ENCODE measurements at places on chromosomes 16 and 17.

DNA sequence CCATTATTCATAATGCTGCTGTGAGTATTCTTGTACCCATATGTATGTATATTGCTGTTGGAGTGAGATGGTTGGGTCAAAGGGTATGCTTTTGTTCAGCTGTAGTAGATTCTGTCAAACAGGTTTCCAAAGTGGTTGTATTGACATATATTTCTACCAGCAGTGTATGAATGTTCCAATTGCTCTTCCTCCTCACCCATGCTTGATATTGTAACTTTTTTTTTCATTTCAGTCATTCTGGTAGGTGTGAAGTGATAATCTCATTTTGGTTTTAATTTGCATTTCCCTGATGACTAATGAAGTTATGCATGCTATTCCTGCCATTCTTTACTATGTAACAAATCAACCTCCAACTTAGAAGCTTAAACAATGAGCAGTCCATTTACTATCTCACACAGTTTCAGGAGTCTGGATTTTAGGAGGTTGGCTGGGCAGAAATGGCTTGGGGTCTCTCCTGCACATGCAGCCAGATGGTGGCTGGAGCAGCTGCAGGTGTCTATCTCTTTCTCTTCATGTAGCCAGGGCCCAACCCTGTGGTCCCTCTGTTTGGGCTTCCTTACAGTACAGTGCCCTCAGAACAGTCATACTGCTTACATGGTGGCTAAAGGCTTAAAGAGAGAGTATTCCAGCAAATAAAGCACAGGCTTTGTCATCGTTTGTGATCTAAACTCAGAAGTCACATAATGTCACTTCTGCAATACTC, 21.2 kb downstream of the ERAL1 start:
- DNase-seq: no peak

- DNase-seq: no peak
Measured at GRCh38 chr16:14175086-14175485, 104.0 kb downstream of the MRTFB start.

DNA sequence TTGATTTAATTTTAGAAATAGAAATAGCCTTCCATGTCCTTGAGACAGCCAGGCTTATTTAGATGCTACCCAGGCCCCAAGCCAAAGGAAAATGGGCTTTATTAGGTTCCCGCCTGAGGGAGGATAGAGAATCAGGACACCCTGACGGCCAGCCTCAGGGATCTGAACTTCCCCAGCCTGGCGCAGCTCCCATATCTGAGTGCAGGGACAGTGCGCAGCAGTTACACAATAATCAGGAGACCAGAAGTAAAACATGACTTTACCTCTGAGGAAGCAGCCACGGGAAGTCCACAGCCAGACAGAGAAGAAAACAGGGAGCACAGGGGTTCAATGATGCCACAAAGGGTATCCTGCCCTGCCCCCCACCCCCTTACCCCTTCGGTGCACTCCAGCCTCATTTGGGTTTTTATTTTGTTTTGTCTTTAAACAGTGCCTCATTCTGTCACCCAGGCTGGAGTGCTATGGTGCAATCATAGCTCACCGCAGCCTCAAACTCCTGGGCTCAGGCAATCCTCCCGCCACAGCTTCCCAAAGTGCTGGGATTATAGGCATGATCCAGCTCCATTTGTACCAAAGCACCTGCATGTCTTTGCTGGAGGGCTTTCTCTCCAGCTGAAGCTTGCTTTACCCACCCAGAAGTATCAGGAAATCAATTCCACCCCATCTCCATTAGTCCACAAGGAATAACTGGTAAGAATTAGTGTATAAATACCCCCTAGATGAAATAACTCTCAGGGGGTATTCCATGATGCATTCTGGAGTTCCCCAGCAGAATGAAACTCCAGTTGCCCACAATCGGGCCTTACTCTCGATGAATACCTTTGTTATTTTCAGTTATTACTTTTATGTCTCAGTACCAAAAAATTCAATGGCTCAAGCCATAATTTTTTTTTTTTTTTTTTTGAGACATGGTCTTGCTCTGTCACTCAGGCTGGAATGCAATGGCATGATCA, 21.9 kb downstream of the ORC6 start:
- no peak for DNase-seq

- no peak for DNase-seq
Measured at GRCh38 chr17:51803161-51803560, 355.4 kb downstream of the CA10 start.

- DNase-seq: no peak
Measured at GRCh38 chr17:76243826-76244679, 3.8 kb upstream of the RNF157 start.

GRCh38 chr17:61397086-61397842, 2.4 kb upstream of the TBX2 start:
- no peak for DNase-seq

GRCh38 chr17:68378268-68379176, 78.8 kb downstream of the WIPI1 start:
- peak; percentile 42 for DNase-seq

GRCh38 chr16:10987361-10988163, 43.2 kb downstream of the CLEC16A start:
- no peak for DNase-seq

GRCh38 chr16:29777576-29778350, at the start of gene ZG16:
TSS of gene ZG16 (plus strand) at chr16:29778256. CDS start at chr16:29779267, 1,011 bp downstream.
- no peak for DNase-seq

GRCh38 chr16:70713342-70713741, 27.5 kb upstream of the MTSS2 start:
- no peak for DNase-seq

GRCh38 chr16:85554889-85555718, 58.0 kb upstream of the GSE1 start:
- peak; percentile 72 for DNase-seq

- no peak for DNase-seq
Measured at GRCh38 chr16:81652798-81653505, 126.1 kb upstream of the PLCG2 start.

GRCh38 chr16:63876103-63876502, 1245.8 kb downstream of the CDH11 start:
- DNase-seq: no peak

DNA sequence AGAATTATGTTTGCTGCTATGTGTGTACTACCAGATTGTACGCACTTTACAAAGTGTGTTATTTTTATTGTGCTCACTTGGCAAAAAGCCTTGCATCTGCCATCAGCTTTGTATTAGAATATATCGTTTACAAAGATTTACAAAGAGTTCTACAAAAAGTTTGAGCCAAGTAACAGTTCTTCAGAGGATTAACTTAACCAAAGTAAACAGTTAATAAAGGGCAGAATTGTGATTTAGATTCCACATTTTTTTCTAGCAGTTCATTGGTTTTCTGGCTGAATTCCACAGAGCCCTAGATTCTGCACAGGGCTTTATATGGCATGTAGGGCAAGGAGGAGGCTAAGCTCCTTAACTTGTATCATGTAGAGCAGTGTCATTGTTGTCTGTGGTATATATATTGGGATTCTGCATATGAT, 29.4 kb downstream of the UTP18 start:
- DNase-seq: no peak

- no peak for DNase-seq
Measured at GRCh38 chr17:60049936-60050335, 28.8 kb downstream of the HEATR6 start.

GRCh38 chr17:69597898-69598692, 183.6 kb downstream of the MAP2K6 start:
- DNase-seq: no peak
